ENCODE measurements at places on chromosomes 3 and 15.

- no peak for DNase-seq
These were observed 26.9 kb upstream of the EPHB1 start for GRCh38 chr3:134768116-134768515.

DNA sequence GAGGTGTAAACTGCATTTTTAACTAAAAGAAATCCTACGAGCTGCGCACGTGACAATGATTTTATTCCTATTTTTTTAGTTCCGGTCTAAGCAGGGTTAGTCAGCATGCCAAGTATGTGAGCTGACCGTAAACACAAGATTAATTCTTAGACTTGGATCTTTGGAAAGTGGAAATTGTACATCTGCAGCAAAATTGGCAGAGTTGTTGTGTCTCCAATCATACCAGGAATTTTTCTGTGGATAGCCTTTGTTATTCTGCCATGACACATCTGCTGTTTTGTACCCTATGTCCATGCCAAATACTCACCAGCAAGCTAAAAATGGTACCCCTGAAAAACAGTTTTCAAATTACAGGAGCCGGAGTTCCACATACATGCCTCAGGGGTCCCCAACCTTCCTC, 562.5 kb downstream of the UNC13C start:
- DNase-seq, result no peak

DNA sequence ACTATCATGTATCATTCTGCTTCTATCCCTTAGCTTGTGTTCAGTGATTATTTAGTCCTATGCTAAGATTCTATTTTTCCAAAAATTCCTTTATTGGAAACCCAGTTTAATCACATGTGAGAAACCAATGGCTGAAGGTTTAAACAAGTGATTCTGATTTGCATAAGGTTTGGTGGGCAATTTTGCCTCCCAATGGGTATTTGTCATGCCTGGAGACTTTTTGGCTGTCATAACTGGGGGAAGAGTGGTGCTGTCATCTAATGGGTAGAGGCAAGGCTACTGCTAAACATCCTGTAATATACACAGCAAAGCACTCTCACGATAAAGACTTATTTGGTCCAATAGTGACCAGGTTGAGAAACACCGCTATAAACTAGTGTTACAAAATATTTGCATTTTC, 148.7 kb downstream of the ALCAM start:
- no peak for DNase-seq

DNA sequence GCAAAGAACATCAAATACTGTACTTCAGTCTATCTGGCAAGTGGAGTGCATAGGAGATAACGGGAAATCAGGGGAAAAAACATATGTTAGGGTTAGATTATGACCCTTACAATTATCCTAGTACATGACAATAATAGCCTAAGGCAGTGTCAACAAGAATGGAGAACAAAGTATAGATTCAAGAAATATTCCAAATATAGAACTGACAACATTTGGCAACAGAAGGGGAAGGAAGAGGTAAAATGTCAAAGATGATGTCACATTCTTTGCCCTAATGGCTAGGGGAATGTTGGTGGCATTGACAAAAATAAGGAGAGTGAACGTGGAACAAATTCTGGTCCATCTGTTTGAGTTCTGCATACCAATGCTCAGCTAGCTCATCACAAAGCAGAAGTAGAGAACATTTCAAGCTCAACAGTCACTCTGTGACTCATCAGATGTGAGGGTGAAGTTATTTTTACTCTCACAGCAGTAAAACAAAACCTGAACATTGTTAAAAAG, 15.5 kb upstream of the ATP8B4 start:
- no peak for DNase-seq

- DNase-seq, result no peak
These were observed 713.7 kb upstream of the SEMA6D start for GRCh38 chr15:47003568-47003967.

GRCh38 chr15:62389885-62390790, 225.1 kb upstream of the C2CD4B start:
- DNase-seq, result no peak

- no peak for DNase-seq
These were observed 2.1 kb downstream of the SOX14 start for GRCh38 chr3:137766041-137766875.

DNA sequence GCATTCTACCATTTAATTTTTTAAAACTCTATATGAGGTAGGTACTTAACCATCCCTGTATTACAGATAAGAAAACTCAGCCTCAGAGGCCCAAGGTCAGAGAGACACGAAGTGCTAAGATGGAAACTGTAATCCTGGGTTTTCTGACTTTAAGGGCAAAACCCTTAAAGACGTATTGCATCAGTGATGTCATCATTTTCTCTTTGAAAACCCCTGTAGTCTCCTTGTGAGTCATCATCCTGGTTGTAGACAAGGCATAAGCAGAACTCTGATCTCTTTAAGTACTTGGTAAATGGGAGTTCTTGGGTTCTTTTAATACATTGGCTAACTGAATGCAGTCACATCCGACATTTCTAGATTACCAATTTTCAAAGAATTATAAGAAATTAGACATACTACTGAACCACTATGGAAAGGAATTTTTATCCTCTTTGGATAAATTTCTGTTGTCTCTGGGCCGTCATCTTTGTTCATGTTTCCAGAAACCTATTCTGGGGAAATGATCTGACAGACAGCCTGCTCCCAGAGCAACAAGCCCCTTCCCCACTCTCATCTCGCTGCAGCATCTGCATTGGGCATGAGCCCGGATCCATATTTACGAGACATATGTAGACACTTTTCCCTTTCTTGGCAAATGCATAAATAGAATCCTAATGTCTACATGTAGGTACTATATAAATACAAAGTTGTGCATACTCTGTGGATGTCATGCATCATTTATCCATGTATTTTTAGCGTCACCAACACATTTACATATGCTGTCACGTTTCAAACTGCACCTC, 48.7 kb upstream of the MDFIC2 start:
- DNase-seq, result no peak

GRCh38 chr3:100737334-100737733, 28.0 kb downstream of the TFG start:
- DNase-seq, result no peak

- no peak for DNase-seq
These were observed 586.1 kb upstream of the DPPA4 start for GRCh38 chr3:109923431-109923830.

DNA sequence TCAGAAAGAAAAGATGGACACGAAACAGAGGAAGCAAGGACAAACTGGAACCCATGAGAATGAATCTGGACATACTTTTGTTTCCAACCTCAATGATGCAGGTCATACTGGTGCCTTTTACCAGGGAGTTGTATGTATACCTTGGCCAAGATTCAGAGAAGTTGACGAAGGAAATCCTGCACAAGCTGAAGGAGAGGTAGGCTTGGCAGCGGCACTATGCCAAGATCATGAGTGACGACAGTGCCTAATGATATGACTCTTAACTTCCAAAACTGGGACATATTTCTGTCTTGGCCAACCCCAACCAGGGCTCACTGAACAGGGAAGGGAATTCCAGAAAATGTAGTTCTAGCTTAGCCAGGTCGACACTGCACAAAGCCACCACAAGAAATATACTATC, 149.2 kb upstream of the SLCO3A1 start:
- DNase-seq, result no peak

DNA sequence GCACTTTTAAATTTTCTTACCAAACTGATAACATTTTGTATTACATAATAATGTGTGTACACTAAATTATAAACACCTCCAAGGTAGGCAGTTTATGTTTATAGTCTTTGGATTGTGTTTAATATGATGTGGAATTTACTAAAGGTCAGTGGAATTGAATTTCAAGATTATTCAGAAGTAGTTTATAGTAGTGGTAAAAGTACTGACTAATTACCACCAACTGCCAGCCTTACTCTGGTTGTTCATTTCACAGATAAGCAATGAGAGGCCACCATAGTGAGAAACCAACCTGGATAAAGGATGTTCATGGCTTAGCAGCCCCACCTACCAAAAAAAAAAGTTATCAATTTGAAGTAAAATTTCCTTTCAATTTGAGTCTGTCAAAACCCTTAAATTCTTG, 54.0 kb upstream of the EIF5A2 start:
- no peak for DNase-seq

GRCh38 chr15:40584191-40584590, 9.9 kb upstream of the KNL1 start:
- DNase-seq, result no peak

GRCh38 chr3:151909681-151910405, 36.4 kb downstream of the SUCNR1 start:
- no peak for DNase-seq

DNA sequence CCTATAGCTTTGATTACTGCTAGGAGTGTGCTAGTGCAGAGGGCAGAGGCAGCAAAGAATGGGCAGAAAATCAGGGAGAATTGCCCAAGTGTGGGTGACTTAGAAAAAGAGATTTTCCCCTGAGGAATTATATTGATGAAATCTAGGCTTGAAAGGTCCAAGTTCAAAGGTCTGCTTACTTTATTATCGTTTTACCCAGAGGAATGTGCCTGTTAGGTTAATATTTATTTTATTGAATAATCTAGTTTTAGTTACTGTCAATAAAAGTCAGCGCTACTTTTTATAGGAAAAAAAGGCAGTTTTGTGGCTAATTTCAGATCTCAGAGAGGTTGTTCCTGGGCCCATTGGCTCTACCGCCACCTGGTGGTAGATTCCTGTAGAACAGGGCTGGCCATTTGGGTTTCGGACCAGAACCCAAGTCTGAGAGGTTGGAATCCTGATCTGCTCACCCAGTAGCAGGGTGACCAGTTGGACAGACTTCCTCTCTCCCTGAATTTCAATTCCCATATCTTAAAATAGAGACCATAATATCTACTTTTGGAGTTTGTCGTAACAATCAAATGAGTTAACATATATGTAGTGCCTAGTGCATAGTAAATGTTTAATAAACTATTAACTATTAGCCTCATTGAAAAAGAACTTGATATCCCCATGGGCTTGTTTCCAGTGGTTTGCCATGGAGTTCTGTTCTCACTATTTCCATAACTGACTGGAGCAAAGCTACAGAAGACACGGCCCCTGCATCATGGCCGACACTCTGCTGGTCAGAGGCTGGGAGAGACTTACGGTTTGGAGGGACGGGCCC, 62.7 kb upstream of the ZNF148 start:
- peak; percentile 52 for DNase-seq

GRCh38 chr15:82763361-82764116, 42.3 kb downstream of the FSD2 start:
- no peak for DNase-seq

- no peak for DNase-seq
These were observed 62.1 kb upstream of the CCDC54 start for GRCh38 chr3:107315141-107315540.

GRCh38 chr3:94524102-94524919, 461.4 kb downstream of the NSUN3 start:
- DNase-seq, result no peak

- DNase-seq, result no peak
These were observed 18.2 kb upstream of the ADCY5 start for GRCh38 chr3:123467046-123467445.

DNA sequence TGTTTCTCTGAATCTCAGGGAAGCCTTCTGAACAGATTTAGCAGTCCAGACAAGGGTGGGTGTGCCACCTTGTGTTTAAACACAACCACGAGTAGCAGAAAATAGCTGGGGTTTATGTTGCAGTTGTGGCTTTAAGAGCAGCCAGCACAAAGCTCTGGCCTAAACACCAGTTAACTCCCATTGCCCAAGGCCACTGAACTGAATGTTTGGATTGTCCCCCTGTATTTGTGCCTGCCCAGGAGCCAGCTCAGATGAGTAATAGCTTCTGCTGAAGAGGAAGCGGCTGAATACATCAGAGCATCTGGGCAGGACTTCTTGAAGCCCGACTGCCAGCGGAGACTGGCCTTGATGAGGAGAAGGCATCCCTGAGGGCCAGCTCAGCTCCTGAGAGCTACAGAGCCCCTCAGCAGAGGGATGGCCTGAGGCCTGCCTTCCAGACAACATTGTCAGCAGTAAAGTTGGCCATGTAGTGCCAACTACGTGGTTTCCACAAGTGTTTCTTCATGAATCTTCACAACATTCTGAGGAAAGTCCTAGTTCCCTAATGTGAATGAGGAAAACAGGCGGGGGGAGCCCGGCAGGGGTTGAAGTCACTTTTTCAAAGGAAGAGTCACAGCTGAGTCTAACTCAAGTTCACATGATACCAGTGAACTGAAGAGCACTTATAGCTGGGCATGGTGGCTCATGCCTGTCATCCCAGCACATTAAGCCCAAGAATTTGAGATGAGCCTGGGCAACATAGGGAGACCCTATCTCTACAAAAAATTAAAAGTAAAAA, 65.8 kb upstream of the ZBTB38 start:
- no peak for DNase-seq

GRCh38 chr3:70516076-70516475, 203.6 kb upstream of the MDFIC2 start:
- DNase-seq, result no peak

- no peak for DNase-seq
These were observed 25.9 kb upstream of the JMJD7 start for GRCh38 chr15:41801850-41802455.

DNA sequence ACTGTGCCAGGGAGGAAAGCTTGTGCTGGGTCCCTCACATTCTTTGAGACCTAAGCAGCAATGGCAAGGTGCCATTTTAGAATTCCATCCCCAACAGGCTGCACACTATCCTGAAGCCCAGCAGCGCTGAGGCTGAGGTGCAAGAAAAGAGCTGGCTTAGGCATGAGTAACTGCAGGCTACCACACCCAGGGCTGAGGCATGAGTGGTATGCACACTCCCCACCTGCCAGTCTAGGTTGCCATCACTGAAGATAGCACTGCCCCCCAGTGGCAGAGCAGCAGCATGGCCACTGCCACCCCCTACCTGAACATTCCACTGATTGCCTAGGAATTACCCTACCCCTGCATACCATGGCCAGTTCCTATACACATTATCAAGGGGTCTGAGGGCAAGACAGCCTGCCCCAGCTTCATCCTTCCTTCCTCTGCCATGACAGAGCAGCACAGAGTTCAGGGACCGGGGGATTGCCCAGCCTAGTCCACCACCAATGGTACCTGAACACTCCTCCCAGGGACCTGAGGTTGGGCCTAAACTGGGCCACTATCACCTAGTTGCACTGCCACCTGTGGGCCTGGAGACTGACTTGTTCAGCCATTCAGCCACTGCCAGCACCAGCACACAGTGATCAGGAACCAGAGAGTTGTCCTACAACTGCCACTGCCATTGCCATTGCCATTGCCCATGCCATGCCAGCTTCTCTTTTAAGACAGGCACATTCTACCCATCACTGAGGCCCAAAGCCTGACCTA, 129.8 kb downstream of the SATB1 start:
- no peak for DNase-seq

- DNase-seq, result no peak
These were observed 16.9 kb downstream of the STIMATE start for GRCh38 chr3:52880474-52880873.
